ENCODE measurements at places on chromosomes 2 and 18. TPM values are rescaled to one million over a fixed set of nuclear protein-coding genes. Genes with fewer than 3 reads are reported as not detected.

PLCD4 gene
- total RNA-seq = 0.26 TPM

TBR1 gene
- not detected for total RNA-seq

DNAJC5G gene
- total RNA-seq = not detected

NT5C1B gene
- total RNA-seq = not detected

ALPG gene
- total RNA-seq = not detected

GREB1L gene
- not detected for total RNA-seq

ANKRD62 gene
- total RNA-seq = not detected

PIEZO2 gene
- total RNA-seq = not detected

DNA sequence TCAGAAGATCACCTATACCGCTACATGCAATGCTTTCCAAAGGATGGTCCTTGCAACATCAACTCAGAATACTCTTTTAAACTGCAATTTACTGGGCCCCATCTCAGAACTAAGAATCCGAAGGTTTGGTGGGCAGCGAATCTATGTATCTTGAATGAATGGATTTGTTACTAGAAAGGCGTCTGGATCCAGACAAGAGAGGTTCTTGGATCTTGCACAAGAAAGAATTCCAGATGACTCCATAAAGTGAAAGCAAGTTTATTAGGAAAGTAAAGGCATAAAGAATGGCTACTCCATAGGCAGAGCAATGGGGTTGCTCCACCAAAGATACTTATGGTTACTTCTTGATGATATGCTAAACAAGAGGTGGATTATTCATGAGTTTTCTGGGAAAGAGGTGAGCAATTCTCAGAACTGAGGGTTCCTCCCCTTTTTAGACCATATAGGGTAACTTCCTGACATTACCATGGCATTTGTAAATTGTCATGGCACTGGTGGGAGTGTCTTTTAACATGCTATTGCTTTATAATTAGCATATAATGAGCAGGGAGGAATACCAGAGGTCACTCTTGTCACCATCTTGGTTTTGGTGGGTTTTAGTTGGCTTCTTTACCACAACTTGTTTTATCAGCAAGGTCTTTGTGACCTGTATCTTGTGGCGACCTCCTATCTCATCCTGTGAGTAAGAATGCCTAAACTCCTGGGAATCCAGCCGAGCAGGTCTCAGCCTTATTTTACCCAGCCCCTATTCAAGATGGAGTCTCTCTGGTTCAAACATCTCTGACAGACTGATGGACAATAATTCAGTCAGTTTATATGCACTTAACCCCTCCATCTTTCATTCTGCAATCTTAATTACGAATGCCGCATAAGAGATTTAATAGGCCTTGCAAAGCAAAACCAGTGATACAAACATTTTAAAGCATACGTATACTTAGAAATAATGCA, 7.5 kb upstream of the RMDN2 start:
- H3K4me1 ChIP-seq = no peaks in the 10 kb centered on the region
- no peak overlapping the region for H3K27ac ChIP-seq
- H3K27me3 ChIP-seq = no peaks in the 10 kb centered on the region
- no peak for DNase-seq
- no peaks in the 10 kb centered on the region for H3K36me3 ChIP-seq
- no peak overlapping the region for H3K4me3 ChIP-seq

GRCh38 chr18:78753240-78753639, 226.4 kb upstream of the SALL3 start:
- H3K27ac ChIP-seq = no peak overlapping the region
- DNase-seq = no peak
- H3K4me1 ChIP-seq = no peaks in the 10 kb centered on the region
- H3K36me3 ChIP-seq = no peaks in the 10 kb centered on the region
- H3K4me3 ChIP-seq = no peak overlapping the region
- H3K27me3 ChIP-seq = no peaks in the 10 kb centered on the region

- H3K27me3 ChIP-seq = no peaks in the 10 kb centered on the region
- no peaks in the 10 kb centered on the region for H3K36me3 ChIP-seq
- H3K4me1 ChIP-seq = no peaks in the 10 kb centered on the region
Observed at GRCh38 chr2:43790147-43790546, 16.3 kb downstream of the DYNC2LI1 start.

DNA sequence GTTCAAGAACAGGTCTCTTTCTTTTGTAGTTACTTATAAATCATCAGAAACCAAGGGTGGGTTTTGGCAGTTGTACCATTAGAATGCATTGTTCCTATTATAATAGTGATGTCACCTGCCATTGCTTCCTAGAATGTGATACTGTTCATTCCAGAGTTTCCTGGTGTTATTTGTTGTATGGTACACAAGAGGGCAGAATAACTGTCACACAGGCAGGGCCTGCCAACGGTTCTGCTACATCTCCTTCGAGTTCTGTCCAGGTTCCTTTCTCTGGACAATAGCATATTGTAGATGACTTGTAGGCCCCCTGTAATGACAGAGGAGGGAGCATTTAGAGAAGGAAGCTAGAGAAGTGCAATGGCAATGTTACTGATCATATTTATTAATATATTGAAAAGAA, 98.3 kb downstream of the KLHL14 start:
- H3K27ac ChIP-seq = no peak overlapping the region
- no peaks in the 10 kb centered on the region for H3K36me3 ChIP-seq
- H3K4me1 ChIP-seq = no peaks in the 10 kb centered on the region
- H3K4me3 ChIP-seq = no peak overlapping the region
- no peaks in the 10 kb centered on the region for H3K27me3 ChIP-seq
- DNase-seq = no peak

- no peaks in the 10 kb centered on the region for H3K4me1 ChIP-seq
- H3K36me3 ChIP-seq = no peaks in the 10 kb centered on the region
- no peak for DNase-seq
- H3K4me3 ChIP-seq = no peak overlapping the region
Observed at GRCh38 chr2:108920-109809, 62.9 kb upstream of the FAM110C start.

GRCh38 chr18:46474487-46475389, 182.3 kb downstream of the LOXHD1 start:
- no peak overlapping the region for H3K27ac ChIP-seq
- no peaks in the 10 kb centered on the region for H3K27me3 ChIP-seq
- no peak overlapping the region for H3K4me3 ChIP-seq
- H3K36me3 ChIP-seq = no peaks in the 10 kb centered on the region

GRCh38 chr2:42147641-42148274, 21.4 kb upstream of the EML4 start:
- no peak overlapping the region for H3K27ac ChIP-seq
- no peak for DNase-seq
- H3K27me3 ChIP-seq = no peaks in the 10 kb centered on the region
- H3K36me3 ChIP-seq = no peaks in the 10 kb centered on the region
- H3K4me1 ChIP-seq = peaks cover 7% of the 10 kb centered on the region

- H3K27ac ChIP-seq = no peak overlapping the region
- no peak overlapping the region for H3K4me3 ChIP-seq
- no peaks in the 10 kb centered on the region for H3K4me1 ChIP-seq
- H3K27me3 ChIP-seq = no peaks in the 10 kb centered on the region
- H3K36me3 ChIP-seq = peaks cover 10% of the 10 kb centered on the region
Observed at GRCh38 chr2:201715459-201715858, 17.0 kb upstream of the MPP4 start.

DNA sequence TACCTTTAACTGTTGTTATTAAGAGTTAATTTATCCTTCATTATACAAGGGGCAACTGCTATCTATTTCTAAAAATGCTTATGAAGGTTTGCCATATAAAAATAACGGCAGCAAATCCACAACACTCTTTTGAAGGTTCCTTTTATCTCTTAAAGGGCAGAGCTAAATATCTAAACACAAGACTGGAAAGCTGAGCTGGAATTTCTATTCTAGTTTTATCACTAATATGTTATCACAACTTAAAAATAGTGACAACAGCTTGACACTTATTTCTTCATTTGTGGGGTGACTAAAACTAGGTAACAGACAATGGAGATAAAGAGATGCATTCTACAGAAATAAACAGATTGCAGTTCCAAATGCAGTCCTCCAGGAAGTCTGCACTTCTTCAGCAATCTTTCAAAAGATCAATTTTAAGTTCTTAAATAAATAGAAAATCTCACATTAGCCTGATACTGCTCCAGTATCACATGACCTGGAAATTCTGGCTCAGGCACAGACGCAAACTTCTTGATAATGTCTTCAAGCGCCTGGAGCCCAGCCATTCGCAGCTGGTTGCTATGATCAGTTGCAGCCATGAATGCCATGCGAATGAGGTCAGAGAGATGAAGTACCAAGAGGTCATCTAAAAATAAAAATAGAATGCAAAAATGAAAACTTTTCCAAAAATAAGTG, 54.0 kb upstream of the STRN start:
- peaks cover 43% of the 10 kb centered on the region for H3K36me3 ChIP-seq
- DNase-seq = no peak
- no peaks in the 10 kb centered on the region for H3K4me1 ChIP-seq
- no peaks in the 10 kb centered on the region for H3K27me3 ChIP-seq

DNA sequence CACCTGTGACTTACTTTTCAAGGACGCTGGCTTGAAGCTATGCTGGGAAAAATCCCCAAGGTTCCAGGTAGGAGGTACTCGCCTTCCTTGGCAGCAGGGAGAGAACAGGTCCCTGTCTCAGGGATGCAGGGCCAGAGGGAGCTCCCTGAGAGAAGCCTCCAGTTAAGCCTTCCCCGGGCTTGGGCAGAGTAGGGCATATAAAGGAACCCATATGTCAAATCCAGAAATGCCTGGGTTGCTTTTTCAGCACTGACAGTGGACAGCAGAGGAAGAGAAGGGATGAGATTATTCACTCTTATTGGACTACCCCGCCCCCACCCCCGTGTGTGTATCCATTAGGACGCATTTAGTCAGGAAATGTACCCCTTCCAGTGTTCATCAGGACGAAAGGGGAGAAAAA, 89.3 kb upstream of the TEX51 start:
- H3K27me3 ChIP-seq = no peaks in the 10 kb centered on the region
- H3K4me1 ChIP-seq = no peaks in the 10 kb centered on the region
- DNase-seq = no peak
- no peaks in the 10 kb centered on the region for H3K36me3 ChIP-seq
- no peak overlapping the region for H3K4me3 ChIP-seq

DNA sequence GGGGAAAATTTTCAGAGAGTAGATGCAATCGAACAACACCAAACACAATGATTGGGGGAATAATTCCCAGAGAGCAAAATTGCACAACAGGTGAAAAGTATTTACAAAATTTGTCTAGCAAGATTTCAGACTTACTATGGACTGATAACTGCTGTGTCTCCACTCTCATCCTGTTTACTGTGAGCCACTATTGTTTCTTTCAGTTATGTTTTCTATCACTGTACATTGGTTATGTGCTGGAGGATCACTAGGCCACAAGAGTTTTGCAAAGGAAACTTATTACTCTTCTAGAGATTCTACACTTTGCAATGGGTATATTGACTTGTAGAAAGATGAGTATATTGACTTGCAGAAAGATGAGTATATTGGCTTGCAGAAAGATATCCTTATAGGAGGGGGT, 934.1 kb upstream of the CRIM1 start:
- no peaks in the 10 kb centered on the region for H3K4me1 ChIP-seq
- H3K27ac ChIP-seq = no peak overlapping the region
- no peaks in the 10 kb centered on the region for H3K36me3 ChIP-seq

DNA sequence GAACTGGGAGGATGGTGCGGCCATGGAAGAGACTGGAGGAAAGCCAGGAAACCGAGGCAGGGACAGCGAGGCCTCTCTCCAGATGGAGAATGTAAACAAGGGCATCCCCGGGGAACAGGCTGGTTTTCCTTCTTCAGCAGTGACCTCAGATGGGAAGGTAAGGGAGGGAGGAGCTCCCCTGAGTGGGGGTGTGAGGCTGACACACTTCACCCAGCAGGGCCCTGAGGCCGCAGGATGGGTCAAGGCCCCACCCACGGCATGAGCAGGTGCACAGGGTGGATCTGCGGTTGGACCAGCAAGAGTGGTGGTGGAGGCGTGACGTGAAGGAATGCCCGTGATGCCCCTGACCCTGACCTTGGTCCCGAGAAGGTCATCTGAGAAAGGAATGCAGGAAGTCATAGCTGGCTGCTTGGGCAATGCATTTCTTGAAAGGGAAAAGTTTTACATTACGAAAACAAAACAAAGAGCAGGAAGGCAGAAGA, 48.1 kb downstream of the ADCY3 start:
- H3K27me3 ChIP-seq = no peaks in the 10 kb centered on the region
- H3K27ac ChIP-seq = no peak overlapping the region
- H3K36me3 ChIP-seq = no peaks in the 10 kb centered on the region
- H3K4me3 ChIP-seq = no peak overlapping the region
- DNase-seq = no peak
- H3K4me1 ChIP-seq = no peaks in the 10 kb centered on the region

DNA sequence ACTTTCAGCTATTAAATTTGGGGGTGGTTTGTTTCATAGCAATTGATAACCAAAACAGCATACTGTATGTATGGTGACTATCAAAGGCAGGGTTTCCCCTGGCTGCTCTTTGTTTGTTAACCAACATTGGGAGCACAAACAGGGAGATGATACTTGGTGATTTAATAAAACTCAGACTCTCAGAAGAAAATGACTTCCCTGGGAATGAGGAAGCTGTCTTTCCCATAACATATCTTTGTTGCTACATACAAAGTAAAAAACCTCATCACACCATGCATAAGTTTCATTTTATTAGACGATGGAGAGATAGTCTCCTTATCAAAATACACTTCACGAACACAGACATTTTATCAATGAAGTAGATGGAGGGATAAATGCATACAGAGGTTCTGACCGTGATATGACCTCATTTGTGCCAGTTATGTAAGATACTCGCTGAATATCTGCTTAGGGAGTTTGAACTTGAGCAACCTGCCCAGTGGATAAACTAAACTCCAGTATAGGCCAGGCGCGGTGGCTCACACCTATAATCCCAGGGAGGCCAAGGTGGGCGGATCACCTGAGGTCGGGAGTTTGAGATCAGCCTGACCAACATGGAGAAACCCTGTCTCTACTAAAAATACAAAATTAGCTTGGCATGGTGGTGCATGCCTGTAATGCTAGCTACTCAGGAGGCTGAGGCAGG, 3.8 kb upstream of the NFE2L2 start:
- no peak overlapping the region for H3K4me3 ChIP-seq
- no peaks in the 10 kb centered on the region for H3K27me3 ChIP-seq
- DNase-seq = no peak
- H3K27ac ChIP-seq = no peak overlapping the region
- no peaks in the 10 kb centered on the region for H3K36me3 ChIP-seq

Data from CD4-positive, alpha-beta memory T cell (primary cell).